Mesothelial cell of epicardium (in vitro differentiated cells): ENCODE measurements at places on chromosomes 3 and 15.

GRCh38 chr3:72445827-72446217 is 402.4 kb downstream of the SHQ1 start:
- no peak for DNase-seq

GRCh38 chr3:37319784-37320183 is 145.4 kb upstream of the LRRFIP2 start:
- no peak for DNase-seq

GRCh38 chr3:32082721-32083120 is 23.7 kb upstream of the GPD1L start:
- no peak for DNase-seq

DNA sequence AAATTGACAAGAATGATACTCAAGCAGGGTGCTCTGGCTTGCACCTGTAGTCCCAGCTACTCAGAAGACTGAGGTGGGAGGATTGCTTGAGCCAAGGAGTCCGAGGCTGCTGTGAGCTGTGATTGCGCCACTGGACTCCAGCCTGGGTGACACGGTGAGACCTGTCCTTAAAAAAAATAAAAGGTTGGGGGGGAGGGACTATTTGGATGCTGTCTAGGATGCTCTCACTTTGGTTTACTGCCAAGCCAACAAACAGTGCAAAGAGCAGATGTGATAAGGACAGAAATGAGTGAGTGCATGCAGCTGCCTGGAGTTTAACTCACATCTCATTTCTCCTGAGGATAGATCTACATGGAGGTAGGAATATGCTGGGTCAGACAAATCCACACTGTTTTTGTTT is 130.0 kb downstream of the FRMD4B start:
- no peak for DNase-seq

- DNase-seq = no peak
Observed at GRCh38 chr3:190644035-190644434, 130.2 kb downstream of the IL1RAP start.
